Activated naive CD4-positive, alpha-beta T cell treated with Interleukin-2 at 50 U/mL for 16 hours (primary cell): ENCODE measurements at places on chromosomes 3 and 15.

GRCh38 chr3:81936817-81937216 is 175.4 kb upstream of the GBE1 start:
- no peak for DNase-seq

DNA sequence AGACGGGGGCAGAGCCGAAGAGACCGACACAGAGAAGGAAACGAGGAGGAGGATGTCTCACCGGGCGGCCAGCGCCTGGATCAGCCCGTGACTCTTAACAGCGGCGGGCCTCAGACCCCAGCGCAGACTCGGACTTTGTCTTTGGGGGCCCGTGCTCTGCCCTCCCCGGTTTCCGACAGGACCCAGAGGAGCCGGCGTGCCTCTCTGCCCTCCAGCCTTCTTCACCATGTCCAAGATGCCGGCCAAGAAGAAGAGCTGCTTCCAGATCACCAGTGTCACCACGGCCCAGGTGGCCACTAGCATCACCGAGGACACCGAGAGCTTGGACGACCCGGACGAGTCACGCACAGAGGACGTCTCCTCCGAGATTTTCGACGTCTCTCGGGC is 1.0 kb downstream of the TSC22D2 start:
- DNase-seq = no peak

DNA sequence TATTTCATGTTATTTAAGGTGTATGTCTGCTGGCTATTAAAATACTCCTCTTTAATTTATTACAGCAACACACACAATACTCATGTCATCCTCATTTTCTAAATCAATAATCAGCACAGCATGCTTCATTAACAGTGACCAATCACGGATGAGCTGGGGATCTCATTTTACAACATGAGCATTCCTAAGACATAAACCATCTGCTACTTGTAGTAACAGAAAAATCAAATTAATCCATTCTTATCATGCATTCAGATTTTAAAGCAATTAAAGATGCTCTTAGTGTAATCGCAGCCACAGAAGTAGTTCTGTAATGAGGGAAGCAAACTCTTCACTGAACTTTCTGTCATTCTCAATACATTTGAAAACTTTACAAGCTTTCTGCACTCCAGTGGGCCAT is 191.1 kb downstream of the TBC1D5 start:
- no peak for DNase-seq

DNA sequence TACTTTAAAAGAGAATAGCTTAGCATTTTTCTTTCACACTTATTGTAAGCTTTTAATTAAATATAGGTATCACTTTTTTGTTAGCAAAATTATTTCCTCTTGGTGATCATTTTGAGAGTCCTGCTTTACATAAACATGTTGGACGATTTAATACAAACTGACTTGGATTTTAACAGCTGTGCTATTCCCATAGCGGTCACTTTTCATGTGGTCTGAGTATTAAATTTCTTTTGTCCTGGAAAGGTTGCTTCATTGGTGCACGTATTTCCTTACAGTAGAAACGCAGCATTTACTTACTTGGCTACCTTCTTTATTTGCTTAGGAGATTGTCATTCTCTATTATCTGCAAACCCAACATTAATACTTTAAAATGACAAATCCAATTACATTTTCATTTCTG is 109.4 kb downstream of the ATG7 start:
- DNase-seq = no peak

DNA sequence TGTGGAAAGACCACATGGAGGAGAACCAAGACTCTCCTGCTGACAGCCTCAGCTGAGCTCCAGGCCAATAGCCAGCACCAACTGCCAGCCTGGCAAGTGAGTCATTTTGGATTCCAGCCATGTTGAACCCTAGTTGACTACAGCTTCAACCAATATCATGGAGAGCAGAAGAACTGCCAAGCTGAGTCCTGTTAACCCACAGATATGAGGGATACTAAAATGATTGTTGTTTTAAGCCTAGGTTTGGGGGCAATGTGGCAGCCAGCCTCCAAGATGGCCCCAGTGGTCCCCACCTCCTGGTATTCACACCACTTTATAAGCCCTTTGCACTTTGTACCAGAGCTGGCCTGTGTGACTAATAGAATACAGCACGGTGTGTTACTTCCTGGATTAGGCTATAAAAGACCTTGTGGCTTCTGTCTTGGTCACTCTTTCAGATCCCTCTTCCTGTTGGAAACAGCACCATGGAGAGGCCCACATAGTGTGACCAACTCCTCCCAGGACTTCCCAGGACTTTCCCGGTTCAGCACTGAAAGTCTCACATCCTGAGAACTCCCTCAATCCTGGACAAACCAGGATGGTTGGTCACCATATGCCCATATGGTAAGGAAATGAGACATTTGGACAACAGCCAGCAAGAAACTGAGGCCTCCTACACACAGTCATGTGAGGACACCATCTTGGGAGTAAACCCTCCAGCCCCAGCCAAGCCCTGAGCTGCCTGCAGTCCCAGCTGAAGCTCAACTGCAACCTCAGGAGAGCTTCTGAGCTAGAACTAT is 32.4 kb upstream of the CDV3 start:
- DNase-seq = no peak

- DNase-seq = no peak
Measured at GRCh38 chr3:126349071-126349470, 8.1 kb downstream of the KLF15 start.

- no peak for DNase-seq
Measured at GRCh38 chr3:85535517-85535916, 576.7 kb downstream of the CADM2 start.

DNA sequence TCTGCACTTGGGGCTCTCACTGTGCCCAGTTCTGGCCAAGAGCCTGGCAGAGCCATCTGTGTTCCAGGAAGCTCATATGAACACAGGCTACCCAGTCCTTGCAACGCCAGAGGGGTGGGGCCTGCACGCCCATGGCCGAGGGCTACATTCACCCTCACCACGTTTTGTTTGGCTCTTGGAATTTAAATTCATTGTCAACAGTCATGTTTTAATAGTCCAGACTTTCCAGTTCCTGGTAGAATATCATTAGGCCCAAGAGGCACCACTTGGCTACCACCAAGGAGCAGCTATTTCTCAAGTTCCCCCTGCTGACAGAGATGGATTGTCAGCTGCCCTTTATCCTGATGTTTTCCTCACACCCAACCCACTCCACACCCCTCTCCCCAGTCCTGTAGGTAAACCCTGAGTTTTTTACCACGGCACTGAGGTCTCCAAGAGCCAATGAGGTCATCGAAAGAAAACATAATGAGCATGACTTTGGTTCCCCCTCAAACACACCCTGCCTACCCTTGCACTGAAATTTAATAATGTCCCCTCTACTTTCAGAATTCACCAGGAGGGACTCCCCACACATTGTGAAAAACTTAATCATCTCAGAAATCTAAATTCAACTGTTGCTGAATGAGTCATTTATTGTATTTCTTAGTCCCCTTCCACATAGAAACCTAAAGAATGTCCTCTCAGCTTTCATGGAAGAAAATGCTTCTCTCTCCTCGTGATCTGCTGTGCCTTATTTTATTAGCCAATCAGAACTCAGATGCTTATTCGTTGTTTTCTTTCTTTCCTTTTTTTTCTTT is 125.1 kb downstream of the SHQ1 start:
- DNase-seq = no peak

GRCh38 chr3:106184540-106185457 is 316.0 kb upstream of the CBLB start:
- DNase-seq = no peak
